Progenitor cell of endocrine pancreas (in vitro differentiated cells): ENCODE measurements at places on chromosomes 16 and 17. TPM values are rescaled to one million over a fixed set of nuclear protein-coding genes. Genes with fewer than 3 reads are reported as not detected.

DNA sequence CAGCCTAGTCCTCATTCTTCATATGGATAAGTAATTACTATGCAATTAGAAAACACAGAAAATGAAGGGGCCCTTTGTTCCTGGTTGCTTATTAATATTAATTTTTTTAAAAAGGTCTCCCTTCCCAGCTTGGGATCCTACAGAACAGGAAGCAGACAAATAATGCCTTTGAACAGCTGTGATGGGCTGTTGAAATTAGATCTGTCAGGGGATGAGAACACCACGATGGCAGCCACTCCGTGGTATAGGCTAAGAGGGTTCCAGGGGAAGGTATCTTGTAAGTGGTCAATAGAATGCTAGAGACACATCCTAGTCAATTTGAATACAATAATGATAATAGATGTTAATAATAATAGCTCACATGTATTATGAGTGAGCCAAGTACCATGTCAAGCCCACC lies 83.1 kb downstream of the CCDC182 start:
- H3K4me1 ChIP-seq, result peaks cover 21% of the 10 kb centered on the region
- H3K4me3 ChIP-seq, result no peak overlapping the region
- DNase-seq, result no peak
- no peak overlapping the region for H3K27ac ChIP-seq
- H3K36me3 ChIP-seq, result peaks cover 5% of the 10 kb centered on the region
- H3K27me3 ChIP-seq, result no peaks in the 10 kb centered on the region

- DNase-seq, result no peak
- H3K27ac ChIP-seq, result no peak overlapping the region
- peaks cover 38% of the 10 kb centered on the region for H3K4me1 ChIP-seq
Measured at GRCh38 chr16:81453091-81453728, 8.6 kb downstream of the CMIP start.

DNA sequence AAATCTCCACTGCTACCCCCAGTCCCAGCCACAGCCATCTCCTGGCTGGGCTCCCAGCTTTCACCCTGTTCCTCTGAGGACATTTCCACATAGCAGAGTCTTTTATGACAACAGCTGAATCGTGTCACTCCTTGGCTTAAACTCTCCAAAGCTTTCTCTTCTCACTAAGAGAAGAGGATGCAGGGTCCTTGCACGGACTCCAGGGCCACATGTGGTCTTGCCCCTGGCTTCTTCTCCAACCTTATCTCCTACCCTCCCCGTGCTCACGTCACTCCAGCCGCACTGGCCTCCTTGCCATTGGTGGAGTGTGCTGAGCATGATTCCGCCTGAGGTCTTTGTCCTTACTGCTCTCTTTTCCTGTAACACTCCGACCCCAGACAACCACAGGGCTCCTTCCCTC lies 39.9 kb upstream of the CCDC182 start:
- H3K4me3 ChIP-seq, result no peak overlapping the region
- H3K36me3 ChIP-seq, result no peaks in the 10 kb centered on the region
- DNase-seq, result no peak
- H3K4me1 ChIP-seq, result no peaks in the 10 kb centered on the region

DNA sequence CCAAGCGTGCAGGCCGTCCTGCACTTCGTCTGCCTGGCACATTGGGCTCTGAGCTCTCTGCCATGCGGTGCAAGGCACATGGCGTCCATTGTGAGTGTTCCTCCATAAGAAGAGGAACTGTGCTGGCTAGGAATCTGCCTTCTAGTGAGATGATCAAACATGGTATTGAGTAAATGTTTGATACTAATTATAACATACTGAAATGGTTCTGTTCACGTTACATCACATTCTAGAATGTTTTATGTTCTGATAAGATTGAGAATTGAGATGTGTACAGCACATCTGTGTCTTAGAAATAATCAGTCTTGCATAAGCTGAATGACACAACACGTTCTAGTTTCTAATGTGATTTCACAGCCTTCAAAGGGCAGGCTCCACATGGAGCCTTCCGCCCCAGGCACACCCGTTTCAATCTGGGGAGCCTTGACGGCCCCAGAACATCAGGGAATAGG lies 42.9 kb downstream of the USP10 start:
- H3K27me3 ChIP-seq, result no peaks in the 10 kb centered on the region
- H3K27ac ChIP-seq, result no peak overlapping the region
- DNase-seq, result no peak
- H3K36me3 ChIP-seq, result peaks cover 1% of the 10 kb centered on the region
- H3K4me3 ChIP-seq, result no peak overlapping the region

Gene CDH8
- total RNA-seq, result 3.1 and 5.4 TPM in 2 replicates

Gene TMEM92
- total RNA-seq, result 7.4 and 7.6 TPM in 2 replicates
